Activated T-cell treated with anti-CD3 and anti-CD28 coated beads, Interleukin-2, amount 50 U/mL, for 72 hours (primary cell): ENCODE measurements at places on chromosomes 1 and 21. TPM values are rescaled to one million over a fixed set of nuclear protein-coding genes. Genes with fewer than 3 reads are reported as not detected.

APCS gene
- total RNA-seq = not detected

OR6K3 gene
- total RNA-seq = not detected

DNA sequence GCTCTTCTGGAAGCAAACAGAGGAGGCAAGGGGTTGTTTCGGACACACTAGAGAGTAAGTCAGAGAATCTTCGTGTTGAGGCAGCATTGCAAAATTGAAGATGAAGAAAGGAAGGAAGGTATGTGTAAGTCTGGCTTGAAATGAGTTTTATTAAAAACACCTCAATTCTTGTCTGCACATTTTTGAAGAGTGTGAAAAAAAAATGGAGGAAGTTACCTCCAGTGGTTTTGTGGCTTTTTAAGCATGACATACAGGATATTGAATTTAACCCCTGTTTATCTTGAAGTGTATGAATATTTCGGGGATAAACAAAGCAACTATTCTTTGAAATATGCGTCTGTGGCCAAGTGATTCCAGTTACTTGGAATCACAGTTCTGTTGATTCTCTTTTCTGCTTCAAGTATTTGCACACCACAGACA is 203.2 kb upstream of the SGIP1 start:
- peaks cover 63% of the 10 kb centered on the region for H3K4me1 ChIP-seq
- peak overlapping the region; percentile 97 for H3K27ac ChIP-seq
- H3K27me3 ChIP-seq = no peaks in the 10 kb centered on the region
- no peak for DNase-seq
- peaks cover 12% of the 10 kb centered on the region for H3K36me3 ChIP-seq

EXOSC10 gene
- total RNA-seq = 84.6 TPM
